ENCODE measurements at places on chromosomes 13 and 19.

DNA sequence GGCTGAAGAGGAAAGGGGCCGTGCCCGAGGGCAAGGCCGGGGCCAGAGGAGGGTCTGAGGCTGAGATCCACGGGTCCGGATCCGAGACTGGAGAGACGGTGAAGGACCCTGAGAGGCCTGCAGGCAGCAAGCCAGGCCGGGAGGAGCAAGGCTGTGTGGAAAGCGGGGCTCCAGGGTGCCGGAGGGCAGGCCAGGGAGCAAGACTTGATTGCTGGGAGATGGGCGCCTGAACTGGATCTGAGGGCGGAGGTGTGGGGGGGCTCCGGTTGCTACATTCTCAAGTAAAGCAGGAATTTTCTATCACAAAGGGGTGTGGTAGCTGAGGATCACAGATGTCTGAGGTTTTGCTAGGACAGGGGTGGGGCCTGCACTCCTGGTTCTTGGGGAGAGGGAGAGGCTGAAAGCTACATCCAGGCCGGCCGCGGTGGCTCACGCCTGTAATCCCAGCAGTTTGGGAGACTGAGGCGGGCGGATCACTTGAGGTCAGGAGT is 3.8 kb downstream of the MAMSTR start:
- no peak for DNase-seq

GRCh38 chr13:38830442-38831045 is 143.7 kb downstream of the FREM2 start:
- DNase-seq: no peak

- no peak for DNase-seq
These were observed 49.1 kb downstream of the SAE1 start for GRCh38 chr19:47179653-47180310.

DNA sequence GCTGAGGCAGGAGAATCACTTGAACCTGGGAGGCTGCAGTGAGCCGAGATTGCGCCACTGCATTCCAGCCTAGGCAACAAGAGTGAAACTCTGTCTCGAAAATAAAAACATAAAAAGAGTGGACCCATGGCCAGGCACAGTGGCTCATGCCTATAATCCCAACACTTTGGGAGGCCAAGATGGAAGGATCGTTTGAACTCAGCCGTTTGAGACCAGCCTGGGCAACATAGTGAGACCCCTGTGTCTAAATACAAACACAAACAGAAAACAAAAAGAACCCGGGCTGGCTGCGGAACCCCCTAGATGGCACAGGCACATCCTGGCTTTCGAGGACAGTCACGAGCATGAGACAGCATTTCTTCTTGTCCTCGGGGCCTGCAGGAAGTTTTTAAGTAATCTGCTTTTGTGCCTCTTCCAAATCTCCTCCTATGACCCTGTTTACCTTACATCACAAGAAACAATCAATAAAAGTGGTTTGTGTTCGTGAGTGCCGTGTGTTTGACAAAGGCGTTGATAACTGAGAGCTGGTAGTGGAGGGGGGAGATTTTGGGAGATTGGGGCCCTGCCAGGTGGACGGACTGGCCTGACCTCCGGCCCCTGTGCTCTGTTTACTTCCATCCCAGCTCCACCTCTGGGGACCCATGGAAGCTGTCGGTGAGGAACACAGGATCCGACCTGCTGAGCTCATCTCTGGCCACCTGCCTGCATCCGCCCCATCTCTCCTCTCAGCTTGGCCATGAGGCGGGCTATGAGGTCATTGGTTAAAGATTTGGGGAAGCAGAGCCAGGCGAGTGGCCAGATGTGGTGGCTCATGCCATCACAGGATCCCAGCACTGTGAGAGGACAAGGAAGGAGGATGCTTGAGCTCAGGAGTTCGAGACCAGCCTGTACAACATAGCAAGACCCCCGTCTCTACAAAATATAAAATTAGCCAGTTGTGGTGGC is 5.9 kb upstream of the GDF15 start:
- peak; percentile 44 for DNase-seq

- DNase-seq: no peak
These were observed 9.8 kb downstream of the GJA3 start for GRCh38 chr13:20151016-20151415.

- no peak for DNase-seq
These were observed 22.2 kb upstream of the SIAH3 start for GRCh38 chr13:45873491-45874325.

DNA sequence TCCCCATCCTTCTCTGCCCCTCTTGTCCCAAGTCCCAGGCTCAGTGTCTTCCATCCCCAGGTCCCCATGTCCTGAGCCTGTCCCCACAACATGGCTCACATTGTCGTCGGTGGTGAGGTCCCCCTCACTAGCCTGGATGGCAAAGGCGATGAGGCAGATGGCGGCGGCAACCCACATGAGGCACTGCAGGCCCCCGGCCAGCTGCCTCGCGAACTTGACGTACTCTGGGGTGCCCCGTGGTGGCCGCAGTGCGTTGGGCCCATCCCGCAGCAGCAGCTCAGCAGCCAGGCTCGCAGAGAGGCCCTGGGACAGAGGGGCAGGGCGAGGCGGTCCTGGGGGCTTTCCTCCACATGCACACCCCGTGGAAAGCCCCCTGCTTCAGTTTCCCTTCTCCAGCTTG is 1.1 kb downstream of the ATP4A start:
- no peak for DNase-seq

GRCh38 chr19:17079710-17080439 is 4.3 kb downstream of the MYO9B start:
- DNase-seq: peak; percentile 95

DNA sequence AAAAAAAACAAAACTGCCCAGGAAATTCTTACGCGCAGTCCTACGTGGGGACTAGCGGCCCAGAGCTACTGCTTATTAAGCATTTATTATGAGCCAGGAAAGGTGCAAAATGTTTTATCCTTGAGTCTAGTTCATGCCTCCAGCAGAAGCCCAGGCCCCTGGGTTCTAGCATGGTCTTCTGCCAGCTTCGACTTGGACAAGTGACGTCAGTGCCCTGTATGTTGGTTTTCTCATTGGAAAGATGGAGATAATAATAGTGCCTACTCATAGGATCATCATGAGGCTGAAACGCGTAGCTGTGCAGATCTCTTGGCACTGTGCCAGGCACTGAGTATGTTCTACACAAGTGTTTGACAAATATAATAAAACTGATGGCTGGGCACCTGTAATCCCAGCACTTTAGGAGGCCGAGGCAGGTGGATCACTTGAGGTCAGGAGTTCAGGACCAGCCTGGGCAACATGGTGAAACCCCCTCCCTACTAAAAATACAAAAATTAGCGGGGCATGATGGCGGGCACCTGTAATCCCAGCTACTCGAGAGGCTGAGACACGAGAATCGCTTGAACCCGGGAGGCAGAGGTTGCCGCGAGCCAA is 12.4 kb upstream of the SULT2B1 start:
- no peak for DNase-seq

DNA sequence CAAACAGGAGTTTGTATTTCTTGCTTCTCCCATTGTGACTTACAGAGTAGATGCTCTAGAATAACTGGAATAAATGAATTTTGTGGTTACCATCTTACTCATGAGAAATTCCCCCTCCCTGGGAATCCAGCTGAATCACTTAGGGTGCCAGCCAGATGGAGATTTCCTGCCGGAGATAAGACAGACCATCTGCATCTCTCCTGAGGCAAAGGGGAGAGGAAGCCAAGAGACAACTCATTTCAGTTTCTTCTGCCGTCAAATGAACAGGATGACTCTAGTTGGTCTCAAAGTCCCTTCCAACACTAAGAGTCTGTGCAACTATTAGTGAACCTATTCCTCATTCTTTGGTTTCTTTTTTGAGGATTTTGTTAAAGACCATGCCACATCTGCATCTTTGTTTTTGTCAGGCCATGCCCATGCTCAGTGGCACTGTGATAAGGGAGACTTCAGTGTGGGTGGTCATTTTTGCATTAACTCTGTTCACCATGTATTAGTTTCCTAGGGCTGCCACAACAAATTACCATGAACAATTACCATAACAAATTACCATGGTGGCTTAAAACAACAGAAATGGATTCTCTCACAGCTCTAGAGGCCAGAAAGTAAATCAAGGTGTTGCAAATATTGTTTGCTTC is 112.8 kb downstream of the NDFIP2 start:
- peak; percentile 25 for DNase-seq

- DNase-seq: no peak
These were observed 14.1 kb upstream of the SPACA7 start for GRCh38 chr13:112362021-112362420.

DNA sequence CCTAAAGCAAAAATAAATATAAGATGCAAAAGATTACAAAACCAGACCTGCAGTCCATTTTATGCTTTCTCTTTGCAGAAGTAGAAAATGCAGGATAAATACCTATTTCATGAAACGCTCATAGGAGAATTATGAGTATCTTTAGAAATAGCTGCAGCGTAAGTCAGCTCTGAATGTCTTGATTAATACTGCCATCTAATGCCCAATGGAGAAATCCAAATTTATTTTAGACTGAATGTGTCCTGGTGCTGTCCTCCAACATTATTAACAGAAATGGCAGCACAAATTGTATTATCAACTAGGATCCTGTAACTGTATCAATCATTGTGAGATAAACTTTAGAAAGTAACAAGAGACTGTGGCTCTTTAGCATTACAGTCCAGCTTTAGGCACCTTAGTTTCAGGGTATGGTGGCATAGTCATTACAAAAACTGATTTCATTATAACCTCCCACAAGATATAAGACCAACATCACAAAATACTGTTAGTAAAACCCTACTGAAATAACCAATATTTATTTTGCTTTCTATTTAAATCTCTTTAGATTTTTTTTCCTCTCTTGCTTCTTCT is 162.1 kb upstream of the MIR17HG start:
- no peak for DNase-seq

- no peak for DNase-seq
These were observed 410.9 kb upstream of the SPRY2 start for GRCh38 chr13:80751854-80752253.

GRCh38 chr13:77113496-77113895 is 86.5 kb upstream of the FBXL3 start:
- DNase-seq: no peak

- no peak for DNase-seq
These were observed 55.8 kb upstream of the NBEA start for GRCh38 chr13:34886121-34886875.

DNA sequence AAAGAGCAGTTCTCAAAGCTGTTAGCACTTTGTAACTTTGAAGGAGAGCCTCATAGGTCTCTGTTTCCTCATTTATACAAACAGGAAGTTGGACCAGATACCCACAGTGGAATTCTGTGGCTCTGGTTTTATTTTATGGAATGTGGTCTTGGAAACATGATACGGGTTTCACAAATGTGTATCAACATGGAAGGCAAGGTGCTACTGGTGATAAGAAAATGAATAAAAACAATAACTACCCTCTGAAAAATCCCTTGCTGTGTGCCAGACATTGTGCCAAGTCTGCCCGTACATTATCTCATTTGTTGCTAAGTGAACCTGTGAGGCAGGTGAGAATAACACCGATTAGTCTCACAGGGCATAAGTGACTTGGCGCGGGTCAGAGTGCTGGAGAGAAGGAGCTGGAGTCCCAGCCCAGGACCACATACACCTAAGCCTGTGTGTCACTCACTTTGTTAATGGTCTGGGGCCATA is 45.0 kb upstream of the RNF113B start:
- peak; percentile 55 for DNase-seq

DNA sequence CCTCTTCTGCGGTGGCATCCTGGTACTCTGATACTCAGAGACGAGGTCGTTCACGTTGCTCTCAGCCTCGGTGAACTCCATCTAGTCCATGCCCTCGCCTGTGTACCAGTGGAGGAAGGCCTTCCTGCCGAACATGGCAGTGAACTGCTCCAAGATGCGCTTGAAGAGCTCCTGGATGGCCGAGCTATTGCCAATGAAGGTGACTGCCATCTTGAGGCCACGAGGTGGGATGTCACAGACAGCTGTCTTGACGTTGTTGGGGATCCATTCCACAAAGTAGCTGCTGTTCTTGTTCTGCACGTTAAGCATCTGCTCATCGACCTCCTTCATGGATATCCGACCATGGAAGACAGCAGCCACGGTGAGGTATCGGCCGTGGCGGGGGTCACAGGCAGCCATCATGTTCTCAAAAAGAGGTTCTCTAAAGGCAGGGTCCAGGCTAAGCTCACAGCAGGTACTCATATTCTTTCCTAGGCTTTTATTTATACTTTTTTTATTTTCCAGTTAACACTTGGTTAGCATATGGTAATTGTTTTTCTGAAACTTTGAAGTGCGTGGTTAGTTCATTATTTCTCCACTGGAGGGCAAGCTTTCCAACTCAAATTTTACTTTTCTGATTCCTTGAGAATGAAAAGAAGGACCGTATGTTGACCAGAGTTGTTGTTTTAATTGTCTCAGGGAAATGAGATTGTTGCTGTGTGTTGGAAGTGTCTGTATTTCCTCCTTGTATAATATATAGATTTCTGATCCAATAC is 72.4 kb upstream of the RGCC start:
- DNase-seq: no peak

Measured in fibroblast of skin of left quadriceps (primary cell).